ENCODE measurements at places on chromosomes 6 and 20. TPM values are rescaled to one million over a fixed set of nuclear protein-coding genes. Genes with fewer than 3 reads are reported as not detected.

Gene GLP1R
- total RNA-seq, result not detected

- no peaks in the 10 kb centered on the region for H3K4me1 ChIP-seq
- H3K27me3 ChIP-seq, result no peaks in the 10 kb centered on the region
- no peak overlapping the region for H3K4me3 ChIP-seq
- H3K36me3 ChIP-seq, result no peaks in the 10 kb centered on the region
Observed at GRCh38 chr6:127392301-127392700, 48.9 kb upstream of the ECHDC1 start.

Gene NHLRC1
- 1.3 TPM for total RNA-seq

Gene SALL4
- not detected for total RNA-seq

Gene FAM120B
- total RNA-seq, result 29.4 TPM

DNA sequence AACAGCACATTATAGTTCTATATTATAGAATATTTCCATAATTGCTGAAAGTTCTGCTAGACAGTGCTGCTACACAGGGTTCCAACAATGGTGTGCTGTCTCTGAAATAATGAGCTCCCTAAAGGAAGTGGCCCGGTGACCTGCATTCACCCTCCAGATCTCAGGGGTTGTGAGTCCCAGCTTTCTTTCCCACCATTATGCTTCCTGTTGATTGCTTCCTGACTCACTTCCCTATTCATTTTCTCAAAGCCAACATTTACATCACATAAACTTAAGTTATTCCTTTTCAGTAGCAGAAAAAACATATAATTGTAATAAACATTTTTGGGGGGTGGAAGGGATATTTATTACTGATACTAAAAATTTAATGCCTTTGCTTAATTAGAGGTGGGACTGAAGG, 12.9 kb upstream of the CCN6 start:
- no peak overlapping the region for H3K27ac ChIP-seq
- no peaks in the 10 kb centered on the region for H3K4me1 ChIP-seq
- H3K27me3 ChIP-seq, result no peaks in the 10 kb centered on the region
- no peaks in the 10 kb centered on the region for H3K36me3 ChIP-seq
- no peak for DNase-seq
- H3K4me3 ChIP-seq, result no peak overlapping the region

- no peaks in the 10 kb centered on the region for H3K36me3 ChIP-seq
- H3K4me3 ChIP-seq, result no peak overlapping the region
- no peak overlapping the region for H3K27ac ChIP-seq
- H3K27me3 ChIP-seq, result no peaks in the 10 kb centered on the region
Observed at GRCh38 chr6:160032538-160032937, 63.7 kb downstream of the IGF2R start.

DNA sequence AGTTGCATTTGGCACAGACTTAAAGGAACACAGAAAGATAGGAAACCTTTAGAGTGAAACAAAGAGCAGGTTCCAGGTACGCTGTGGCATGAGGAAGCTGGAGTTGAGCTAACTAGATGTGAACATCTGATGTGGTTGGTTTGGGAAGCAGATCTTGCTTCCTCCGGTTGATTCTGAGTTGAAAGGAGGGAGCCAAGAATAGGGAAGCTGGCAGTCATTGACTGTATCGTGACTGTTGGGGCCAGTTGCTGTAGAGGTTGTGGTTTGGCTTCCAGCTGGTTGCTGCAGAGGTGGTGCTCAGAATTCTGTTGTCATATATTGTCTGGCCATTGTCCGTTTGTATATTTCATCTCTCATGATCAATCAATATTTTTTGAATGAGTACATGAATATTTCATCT, 325.9 kb downstream of the PLCB1 start:
- no peaks in the 10 kb centered on the region for H3K27me3 ChIP-seq
- H3K4me3 ChIP-seq, result no peak overlapping the region
- no peak for DNase-seq

GRCh38 chr6:20211941-20212391, 303 bp downstream of the MBOAT1 start:
- H3K36me3 ChIP-seq, result no peaks in the 10 kb centered on the region
- H3K27ac ChIP-seq, result peak overlapping the region; percentile 89
- peak overlapping the region; percentile 94 for H3K4me3 ChIP-seq

- DNase-seq, result no peak
- no peaks in the 10 kb centered on the region for H3K27me3 ChIP-seq
- H3K36me3 ChIP-seq, result no peaks in the 10 kb centered on the region
- no peak overlapping the region for H3K27ac ChIP-seq
Observed at GRCh38 chr6:68711386-68712000, 76.4 kb downstream of the ADGRB3 start.
